ENCODE measurements at places on chromosomes 13 and 19.

- no peak for DNase-seq
Measured at GRCh38 chr13:106480351-106480910, 55.0 kb downstream of the EFNB2 start.

GRCh38 chr13:97134364-97135095, 87.6 kb upstream of the MBNL2 start:
- DNase-seq, result no peak

DNA sequence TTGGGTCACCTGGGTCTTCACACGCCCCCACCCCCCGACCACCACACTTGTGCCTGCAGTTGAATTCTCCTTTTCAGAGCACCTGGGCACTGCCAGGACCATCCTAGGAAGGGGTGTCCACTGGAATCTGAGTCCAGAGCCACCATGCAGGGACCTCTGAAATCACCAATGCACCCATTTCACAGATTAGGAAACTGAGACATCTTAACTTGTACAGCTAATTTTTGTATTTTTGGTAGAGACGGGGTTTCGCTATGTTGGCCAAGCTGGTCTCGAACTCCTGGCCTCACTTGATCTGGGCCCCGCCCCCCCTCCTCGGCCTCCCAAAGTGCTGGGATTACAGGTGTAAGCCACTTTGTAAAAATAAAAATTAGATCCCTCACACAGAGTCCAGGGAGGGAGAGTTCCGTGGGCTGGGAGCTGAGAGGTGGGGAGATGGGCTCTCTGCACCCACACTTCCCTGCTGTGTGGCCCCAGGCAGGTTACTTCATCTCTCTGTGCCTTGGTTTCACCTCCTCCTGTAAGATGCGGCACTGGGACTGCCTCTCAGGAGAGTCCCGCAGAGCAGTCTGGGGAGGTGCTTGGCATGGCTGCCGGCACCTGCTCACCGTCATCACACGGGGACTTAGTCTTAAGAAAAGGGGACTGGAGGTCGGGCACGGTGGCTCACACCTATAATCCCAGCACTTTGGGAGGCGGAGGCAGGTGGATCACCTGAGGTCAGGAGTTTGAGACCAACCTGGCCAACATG, 45.9 kb upstream of the C19orf12 start:
- DNase-seq, result no peak

DNA sequence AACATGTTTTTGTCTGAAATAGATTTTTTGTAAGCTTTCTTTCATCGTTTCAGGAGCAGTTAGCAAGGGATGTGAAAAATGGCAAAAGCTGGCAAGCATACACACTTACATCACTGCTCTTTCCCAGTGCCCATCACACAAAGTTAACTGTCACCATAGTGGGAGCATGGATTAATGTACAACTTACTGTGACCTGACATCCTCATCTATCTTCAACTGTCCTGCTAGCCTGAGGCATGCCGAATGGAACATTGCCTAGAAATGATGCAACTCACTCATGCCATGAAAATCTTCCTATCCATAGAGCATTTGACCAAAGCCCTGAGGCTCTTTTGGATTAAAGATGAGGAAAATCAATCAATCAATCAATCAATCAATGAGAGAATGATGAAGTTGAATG, 491.7 kb upstream of the SLC10A2 start:
- no peak for DNase-seq

DNA sequence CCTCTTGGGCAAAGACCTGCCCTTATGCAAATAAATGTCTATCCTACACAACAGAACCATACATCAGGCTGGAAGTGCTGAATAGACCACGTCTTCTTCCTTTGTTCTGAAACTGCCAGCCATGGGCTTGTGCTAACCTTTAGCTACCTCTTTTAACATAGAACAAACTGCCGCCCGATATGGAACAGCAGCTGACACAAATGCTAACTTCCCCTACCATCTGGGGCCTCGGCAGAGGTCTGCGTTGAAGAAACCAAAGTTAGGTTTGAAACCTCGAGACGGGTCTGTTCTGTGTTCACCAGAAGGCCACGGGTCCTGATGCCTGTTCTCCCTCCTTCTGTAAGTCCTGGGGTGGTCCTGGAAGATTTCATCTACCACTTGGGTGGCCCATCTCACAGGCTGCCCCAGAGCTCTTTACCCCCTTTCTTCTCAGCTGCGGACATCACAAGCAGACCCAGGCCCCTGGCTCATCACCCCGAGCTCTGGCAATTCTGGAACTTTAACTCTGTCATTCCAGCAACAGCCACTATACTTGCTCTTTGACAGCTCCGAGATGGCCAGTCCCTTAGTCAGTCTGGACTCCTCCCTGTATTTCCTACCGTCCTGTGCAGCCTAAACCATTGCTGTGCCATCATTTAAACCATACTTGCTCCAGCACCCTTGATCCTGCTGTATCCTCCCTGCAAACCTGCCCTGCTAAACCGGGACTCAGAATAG, 146.7 kb downstream of the USP12 start:
- DNase-seq, result no peak

Data from NCI-H187 treated with DMSO at 0.1 percent for 48 hours (cell line).